ENCODE measurements at places on chromosomes 16 and 17.

GRCh38 chr17:30580916-30581315, 103.7 kb downstream of the GOSR1 start:
- H3K4me1 ChIP-seq: no peaks in the 10 kb centered on the region
- no peaks in the 10 kb centered on the region for H3K36me3 ChIP-seq
- H3K27ac ChIP-seq: no peak overlapping the region
- no peak overlapping the region for H3K4me3 ChIP-seq

DNA sequence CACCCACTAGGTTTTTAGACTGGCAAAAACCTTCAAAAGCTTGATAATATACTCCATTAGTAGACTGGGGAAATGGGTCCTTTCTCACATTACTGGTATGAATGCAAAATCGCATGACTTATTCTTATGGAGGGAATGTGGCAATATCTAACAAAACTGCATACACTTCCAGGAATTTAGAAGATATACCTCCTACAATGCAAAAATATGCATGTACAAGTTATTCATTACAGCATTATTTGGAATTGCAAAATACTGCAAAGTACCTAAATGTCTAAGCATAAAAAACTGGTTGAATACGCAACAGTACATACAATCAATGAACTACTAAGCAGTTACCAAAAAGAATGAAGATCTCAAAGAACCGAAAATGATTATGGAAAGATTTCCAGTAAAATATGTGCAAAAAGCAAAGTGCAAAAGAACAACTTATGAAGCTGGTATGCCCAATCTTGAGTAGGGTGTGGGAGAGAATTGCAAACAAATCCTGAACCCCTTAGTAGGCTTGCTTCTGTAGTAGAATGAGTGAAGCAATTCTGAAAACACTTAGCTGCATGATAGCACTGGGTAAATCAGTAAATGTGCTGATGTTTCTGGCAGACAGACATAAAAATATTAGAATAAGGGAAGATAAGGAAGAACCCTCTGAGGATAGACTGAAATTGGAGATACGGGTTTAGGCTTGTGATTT, 180.1 kb downstream of the PARN start:
- peaks cover 4% of the 10 kb centered on the region for H3K4me1 ChIP-seq
- H3K4me3 ChIP-seq: no peak overlapping the region
- DNase-seq: no peak

DNA sequence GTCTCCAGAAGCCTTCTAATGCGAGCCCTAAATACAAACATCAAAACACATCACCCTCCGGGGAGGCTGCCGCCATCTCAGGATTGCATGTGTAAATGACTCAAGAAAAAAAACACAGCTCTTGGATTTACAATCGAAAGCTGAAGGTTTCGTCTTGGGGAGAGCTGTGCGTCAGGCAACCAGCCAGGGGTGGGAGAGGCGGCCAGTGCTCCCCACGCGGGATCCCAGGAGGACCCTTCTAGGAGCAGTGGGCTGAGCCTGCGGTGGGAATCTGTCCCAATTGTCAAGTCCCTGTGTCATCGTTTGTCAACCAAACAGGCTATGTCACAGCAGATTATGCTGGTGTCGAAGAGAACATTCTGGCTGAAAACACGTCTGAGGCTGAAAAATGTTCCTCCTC, 209.7 kb downstream of the ABCC12 start:
- no peak overlapping the region for H3K4me3 ChIP-seq
- H3K4me1 ChIP-seq: no peaks in the 10 kb centered on the region
- H3K36me3 ChIP-seq: no peaks in the 10 kb centered on the region

- no peak overlapping the region for H3K27ac ChIP-seq
- H3K27me3 ChIP-seq: no peaks in the 10 kb centered on the region
- DNase-seq: no peak
- no peaks in the 10 kb centered on the region for H3K4me1 ChIP-seq
- H3K36me3 ChIP-seq: no peaks in the 10 kb centered on the region
- no peak overlapping the region for H3K4me3 ChIP-seq
These were observed 231.1 kb downstream of the SOX9 start for GRCh38 chr17:72351884-72352346.

- H3K4me1 ChIP-seq: peaks cover 62% of the 10 kb centered on the region
- peak overlapping the region; percentile 75 for H3K27ac ChIP-seq
- peaks cover 5% of the 10 kb centered on the region for H3K36me3 ChIP-seq
- DNase-seq: peak; percentile 90
- peak overlapping the region; percentile 78 for H3K4me3 ChIP-seq
These were observed 1.9 kb downstream of the CIITA start for GRCh38 chr16:10878644-10879501.

DNA sequence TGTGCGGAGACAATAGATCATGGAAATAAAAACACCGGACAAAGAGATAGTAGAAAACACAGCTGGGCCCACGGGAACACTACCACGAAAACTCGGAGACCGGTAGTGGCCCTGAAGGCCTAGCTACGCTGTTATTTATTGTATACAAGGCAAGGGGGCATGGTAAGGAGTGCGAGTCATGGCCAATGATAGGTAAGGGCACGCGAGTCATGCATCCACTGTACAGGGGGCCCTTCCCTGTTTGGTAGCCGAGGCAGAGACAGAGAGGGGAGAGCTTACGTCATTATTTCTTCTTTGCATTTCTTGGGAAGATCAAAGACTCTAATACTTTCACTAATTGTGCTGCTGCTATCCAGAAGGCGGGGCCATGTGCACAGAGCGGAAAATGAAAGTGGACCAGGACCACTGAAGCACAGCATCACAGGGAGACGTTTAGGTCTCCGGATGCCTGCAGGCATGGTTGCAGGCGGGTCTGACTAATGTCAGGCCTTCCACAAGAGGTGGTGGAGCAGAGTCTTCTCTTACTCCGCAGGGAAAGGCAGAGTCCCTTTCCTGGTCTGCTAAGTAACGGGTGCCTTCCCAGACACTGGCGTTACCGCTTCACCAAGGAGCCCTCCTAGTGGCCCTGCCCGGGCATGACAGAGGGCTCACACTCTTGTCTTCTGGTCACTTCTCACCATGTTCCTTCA, 74.4 kb upstream of the ARL4D start:
- H3K4me3 ChIP-seq: no peak overlapping the region
- no peaks in the 10 kb centered on the region for H3K27me3 ChIP-seq
- H3K36me3 ChIP-seq: no peaks in the 10 kb centered on the region
- DNase-seq: no peak

DNA sequence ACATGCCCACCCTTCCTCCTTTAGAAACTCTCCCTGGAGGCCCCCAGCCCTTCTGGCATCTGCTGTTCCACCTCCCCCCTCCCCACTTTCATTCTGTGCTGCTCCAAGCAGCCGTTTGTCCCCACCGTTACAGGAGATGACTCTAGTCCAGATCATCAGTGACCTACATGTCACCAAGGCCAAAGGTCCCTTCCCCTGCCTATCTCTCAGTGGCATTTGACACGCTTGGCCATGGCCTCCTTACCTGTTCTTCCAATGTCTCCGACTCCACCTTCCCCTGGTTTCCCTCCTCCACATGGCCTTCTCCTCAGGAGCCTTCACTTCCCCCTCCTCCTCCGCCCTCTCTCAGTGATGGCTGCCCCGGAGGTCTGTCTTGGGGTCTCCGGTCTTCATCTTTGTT, 9.4 kb downstream of the TMEM92 start:
- no peak overlapping the region for H3K27ac ChIP-seq
- H3K4me1 ChIP-seq: peaks cover 12% of the 10 kb centered on the region
- H3K4me3 ChIP-seq: no peak overlapping the region
- no peak for DNase-seq

GRCh38 chr17:58527949-58528348, 13.5 kb upstream of the MTMR4 start:
- peak overlapping the region; percentile 80 for H3K27ac ChIP-seq
- no peak for DNase-seq
- H3K36me3 ChIP-seq: no peaks in the 10 kb centered on the region
- peak overlapping the region; percentile 35 for H3K4me3 ChIP-seq
- H3K27me3 ChIP-seq: no peaks in the 10 kb centered on the region
- peaks cover 37% of the 10 kb centered on the region for H3K4me1 ChIP-seq

Data from upper lobe of left lung (tissue), 6 donors.